ENCODE measurements at places on chromosomes 6 and 20.

- no peak for DNase-seq
These were observed 43.3 kb upstream of the EDN1 start for GRCh38 chr6:12246900-12247299.

- no peak for DNase-seq
These were observed 117.5 kb upstream of the SIRPG start for GRCh38 chr20:1775117-1775516.

GRCh38 chr6:167091026-167091804 is 31.7 kb upstream of the CCR6 start:
- DNase-seq: peak; percentile 66

- no peak for DNase-seq
These were observed 43.1 kb upstream of the NEDD9 start for GRCh38 chr6:11275598-11275997.

GRCh38 chr6:165091121-165091785 is 218.2 kb downstream of the C6orf118 start:
- no peak for DNase-seq

DNA sequence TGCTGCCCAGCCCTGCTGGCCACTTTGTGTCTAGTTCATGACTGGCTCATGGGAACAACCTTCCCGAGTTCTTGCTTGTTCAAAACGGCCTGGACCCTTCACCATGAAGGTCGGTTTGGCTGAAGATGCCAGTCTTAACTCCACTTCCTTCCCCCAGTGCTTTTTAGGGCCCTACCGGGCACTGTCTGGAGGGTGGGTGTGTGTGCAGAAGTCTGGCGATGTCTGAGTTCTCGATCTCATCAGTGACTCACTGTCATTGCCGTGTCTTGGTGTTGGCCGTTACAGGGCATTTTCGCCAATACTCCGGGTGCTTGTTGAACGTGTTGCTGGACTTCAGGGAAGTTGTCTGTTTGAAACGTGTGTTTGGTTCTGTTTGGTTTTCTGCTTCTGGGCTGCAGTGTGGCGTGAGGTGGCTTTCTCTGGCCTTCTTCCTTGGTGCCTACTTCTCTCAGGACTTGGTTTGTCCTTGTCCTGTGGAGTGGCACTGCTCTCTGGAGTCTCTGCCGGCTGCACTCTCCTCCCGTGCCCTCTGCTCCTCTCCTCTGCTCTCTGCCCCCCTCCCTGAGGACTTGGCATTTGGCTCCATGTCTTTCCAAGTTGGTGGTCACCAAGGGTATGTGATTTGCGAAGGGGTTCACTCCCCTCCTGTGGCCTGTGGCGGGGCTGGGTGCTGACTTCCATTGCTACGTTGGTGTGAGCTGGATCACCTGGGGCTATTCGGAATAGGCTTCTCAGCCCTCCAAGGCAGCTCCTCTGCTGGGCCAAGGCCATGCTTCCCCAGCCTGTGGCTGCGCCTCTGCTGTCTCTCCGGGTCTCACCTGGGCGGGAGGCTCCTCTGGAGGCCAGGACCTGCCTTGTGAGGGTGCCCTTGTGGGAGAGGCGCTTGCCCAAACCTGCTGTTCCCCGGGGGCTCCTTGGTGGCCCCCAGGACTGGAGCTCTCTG is 38.2 kb downstream of the PYGB start:
- DNase-seq: no peak

GRCh38 chr6:33738153-33738552 is 8.6 kb downstream of the IP6K3 start:
- DNase-seq: no peak

- no peak for DNase-seq
These were observed 380.3 kb upstream of the JARID2 start for GRCh38 chr6:14865531-14866100.

- no peak for DNase-seq
These were observed 358.2 kb downstream of the HTR1B start for GRCh38 chr6:77105091-77105490.

- DNase-seq: no peak
These were observed 43.5 kb downstream of the ANKRD60 start for GRCh38 chr20:58184984-58185383.

DNA sequence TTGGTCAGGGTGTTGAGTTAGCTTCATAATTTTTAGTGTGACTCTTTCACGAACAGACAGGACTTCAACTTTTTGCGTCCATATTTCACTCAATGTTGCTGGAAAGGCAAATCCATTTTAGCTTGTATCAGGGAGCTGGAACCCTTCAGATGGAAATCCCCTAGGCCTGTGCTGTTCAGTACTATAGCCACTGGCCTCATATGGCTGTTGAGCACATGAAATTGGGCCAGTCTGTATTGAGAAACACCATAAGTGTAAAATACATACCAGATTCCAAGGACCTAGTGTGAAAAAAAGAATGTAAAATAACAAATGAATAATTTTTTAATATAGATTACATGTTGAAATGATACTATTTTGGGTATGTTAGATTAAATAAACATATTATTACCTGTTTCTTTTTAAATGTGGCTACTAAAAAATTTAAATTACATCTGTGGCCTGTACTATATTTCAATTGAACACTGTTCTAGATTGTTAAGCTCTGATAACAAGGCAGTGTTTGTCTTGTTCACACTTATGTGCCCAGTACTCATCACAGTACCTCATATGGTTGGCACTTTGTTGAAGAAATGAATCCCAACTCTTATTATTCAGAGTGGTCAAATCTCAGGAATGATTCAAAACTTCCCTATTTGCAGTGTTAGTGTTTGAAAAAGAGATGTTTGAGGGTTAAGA is 34.3 kb downstream of the CTNNBL1 start:
- DNase-seq: no peak

DNA sequence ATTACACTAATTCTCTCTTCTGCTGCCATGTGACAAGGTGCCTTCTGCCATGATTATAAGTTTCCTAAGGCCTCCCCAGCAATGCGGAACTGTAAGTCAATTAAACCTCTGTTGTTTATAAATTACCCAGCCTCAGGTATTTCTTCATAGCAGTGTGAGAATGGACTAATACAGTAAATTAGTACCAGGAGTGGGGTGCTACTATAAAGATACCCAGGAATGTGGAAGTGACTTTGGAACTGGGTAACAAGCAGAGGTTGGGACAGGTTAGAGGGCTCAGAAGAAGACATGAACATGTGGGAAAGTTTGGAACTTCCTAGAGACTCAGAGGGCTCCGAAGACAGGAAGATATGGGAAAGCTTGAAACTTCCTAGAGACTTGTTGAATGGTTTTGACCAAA is 34.8 kb downstream of the MICA start:
- DNase-seq: no peak
